D721Med (cell line): ENCODE measurements at places on chromosomes 7 and 10.

GRCh38 chr10:114274616-114275453, 35.8 kb downstream of the VWA2 start:
- no peak for DNase-seq

DNA sequence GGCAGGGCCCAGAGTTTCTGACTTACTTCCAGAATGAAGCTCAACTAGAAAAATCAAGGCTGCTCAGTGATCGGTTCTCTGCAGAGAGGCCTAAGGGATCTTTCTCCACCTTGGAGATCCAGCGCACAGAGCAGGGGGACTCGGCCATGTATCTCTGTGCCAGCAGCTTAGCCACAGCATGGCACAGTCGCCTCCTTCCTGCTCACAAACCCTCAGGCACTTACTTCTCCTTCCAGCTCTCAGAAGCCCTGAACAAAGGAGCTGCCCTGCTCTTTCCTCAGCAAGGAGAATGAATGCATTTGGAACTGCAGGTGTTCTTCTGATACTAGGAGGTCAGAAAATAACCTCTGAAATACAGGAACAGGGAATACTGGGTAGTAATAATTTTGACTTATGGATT, 219.7 kb upstream of the PRSS1 start:
- DNase-seq: no peak

DNA sequence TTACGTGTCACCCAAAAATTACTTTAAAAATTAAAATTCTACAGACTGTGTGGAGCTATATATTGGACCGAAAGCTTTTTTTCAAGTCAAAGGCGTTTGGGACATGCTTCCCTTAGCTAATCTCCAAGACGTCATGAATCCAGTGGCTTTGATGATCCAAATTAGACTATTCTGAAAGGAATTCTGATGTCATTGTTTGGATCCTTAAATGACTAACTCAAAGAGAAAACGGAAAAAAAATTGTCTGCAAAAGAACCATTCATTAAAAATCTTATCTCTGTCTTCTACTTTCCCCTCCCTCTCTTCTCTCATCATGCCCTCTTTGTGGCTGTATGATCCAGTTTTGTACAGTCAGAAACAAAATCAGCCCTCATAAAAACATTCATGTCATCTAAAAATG, 161.8 kb downstream of the ETV1 start:
- no peak for DNase-seq

DNA sequence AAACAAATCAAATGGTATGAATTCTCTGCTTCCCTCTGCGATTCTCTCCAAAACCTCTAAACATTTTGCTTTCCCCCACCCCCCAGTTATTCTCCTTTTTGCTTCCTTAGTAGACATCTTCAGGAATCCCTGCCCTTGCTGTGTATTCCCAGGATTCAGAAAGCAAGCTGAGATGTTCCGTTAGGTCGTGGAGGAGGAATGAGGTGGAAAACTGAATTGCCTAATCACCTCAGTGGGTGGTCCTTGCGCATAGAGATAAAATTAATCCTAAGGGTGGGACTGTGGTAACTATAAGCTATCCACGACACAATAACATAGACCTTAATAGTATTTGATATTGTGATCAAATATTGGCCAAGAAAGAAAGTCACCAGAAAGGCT, 49.1 kb upstream of the SEMA3C start:
- no peak for DNase-seq

- no peak for DNase-seq
These were observed 195.2 kb downstream of the NXPH1 start for GRCh38 chr7:8628656-8629055.

- no peak for DNase-seq
These were observed 735 bp downstream of the ZNF394 start for GRCh38 chr7:99499371-99499720.

DNA sequence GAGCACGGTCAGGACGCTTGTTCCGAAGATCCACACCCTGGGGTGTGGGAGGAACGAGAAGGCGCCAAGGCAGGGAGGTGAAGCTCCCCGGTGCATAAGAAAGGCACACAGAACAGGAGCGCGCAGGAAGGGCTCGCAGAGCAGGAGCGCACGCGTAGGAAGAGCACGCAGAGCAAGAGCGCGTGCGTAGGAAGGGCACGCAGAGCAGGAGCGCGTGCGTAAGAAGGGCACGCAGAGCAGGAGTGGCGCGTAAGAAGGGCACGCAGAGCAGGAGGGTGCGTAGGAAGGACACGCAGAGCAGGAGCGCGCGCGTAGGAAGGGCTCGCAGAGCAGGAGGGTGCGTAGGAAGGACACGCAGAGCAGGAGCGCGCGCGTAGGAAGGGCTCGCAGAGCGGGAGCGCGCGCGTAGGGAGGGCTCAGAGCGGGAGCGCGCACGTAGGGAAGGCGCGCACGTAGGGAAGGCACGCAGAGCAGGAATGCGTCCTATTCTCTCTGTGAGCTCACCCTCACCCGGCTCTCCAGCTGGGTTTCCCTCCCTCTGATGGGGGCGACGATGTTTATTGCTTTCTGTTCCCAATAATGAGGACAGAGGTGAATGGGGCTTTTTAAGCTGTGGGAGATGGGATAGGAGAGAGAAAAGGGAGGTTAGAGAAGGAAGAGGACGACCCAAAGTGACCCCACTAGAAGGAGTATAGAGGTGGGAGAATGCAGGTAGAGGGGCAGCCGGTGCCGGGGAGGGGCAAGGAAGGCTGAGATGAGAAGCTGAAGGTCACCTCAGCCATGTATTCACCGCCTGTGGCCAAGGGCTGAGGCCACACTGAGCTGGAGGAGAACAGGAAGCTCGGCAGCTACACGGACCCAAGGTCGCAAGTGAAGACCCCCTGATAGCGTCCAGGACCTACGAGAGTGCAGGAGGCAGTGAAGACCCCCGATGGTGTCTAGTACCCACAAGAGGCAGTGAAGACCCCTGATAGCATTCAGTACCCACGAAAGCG, 423.2 kb downstream of the PTPRN2 start:
- no peak for DNase-seq

GRCh38 chr10:83677795-83678194, 461.5 kb upstream of the GHITM start:
- DNase-seq: no peak

DNA sequence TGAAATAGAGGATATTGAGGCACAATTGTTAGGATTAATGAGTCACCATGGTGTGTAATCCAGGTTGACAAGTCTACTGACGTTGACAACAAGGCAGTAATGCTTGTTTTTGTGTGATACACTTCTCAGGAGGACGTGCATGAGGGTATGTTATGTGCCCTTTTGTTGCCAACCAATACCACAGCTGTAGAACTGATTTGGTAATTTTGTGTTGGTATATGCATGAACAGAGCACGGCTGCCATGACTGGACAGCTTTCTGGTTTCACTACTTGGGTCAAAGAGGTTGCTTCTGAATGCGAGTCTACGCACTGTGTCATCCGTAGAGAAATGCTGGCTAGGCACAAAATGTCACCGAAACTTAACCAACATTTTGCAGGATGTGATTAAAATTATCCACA, 32.9 kb downstream of the PHTF2 start:
- DNase-seq: no peak

DNA sequence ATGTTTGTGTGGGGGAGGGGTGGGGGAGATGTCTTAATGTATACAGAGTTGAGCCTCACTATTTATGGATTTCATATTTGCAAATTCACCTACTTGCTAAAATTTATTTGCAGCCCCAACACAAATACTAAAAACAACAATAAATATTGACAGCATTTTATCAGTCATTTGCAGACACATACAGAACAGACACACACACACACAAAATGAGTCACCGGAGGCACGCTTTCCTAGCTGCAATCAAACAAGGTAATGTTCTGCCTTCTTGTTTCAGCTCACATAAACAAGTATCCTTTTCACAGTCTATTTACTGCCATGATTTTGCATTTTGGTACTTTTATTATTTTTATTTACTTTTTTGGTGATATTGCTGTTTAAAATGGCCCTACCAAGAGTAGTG, 88.5 kb downstream of the IPMK start:
- no peak for DNase-seq

DNA sequence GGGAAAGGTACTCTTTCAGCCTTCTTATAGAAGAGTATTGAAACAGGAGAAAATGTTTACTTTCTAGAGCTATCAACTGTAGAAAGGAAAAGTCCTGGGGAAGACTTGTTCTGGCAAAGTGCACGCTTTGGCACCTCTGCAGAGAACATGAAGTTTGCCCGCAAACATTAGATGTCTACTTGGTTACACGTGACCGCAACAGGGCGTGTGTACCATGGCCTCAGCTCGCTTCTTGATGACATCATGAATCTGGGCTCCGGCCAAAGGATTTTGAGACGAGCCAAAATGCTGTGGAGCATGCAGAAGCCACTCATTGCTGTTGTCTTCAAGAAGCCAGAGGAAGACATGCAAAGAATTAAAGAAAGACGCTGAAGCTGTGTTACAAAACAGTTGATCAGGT, 8.6 kb upstream of the TAS2R60 start:
- no peak for DNase-seq

DNA sequence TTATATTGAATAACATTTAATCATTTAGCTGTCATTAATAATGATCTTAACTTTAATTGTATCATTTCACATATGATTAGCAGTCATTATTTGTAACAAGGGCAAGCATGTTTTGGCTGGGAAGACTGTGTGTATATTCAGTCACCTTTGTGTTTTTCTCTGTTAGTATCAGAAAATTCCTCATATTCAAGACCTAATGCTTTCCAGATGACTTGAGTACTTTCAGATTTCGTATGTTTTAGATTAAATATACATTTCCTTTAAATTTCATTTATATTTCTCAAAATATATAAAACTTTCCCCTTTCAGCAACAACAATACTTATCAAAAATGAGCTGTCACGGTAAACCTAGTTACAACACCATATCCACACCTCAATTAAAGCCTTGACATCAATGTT, 6.3 kb upstream of the CACNA2D1 start:
- no peak for DNase-seq

GRCh38 chr10:120818301-120818700, 32.9 kb upstream of the WDR11 start:
- DNase-seq: no peak

- DNase-seq: no peak
These were observed 56.0 kb downstream of the CCDC7 start for GRCh38 chr10:32501906-32502305.
